ENCODE measurements at places on chromosomes 7 and 10.

DNA sequence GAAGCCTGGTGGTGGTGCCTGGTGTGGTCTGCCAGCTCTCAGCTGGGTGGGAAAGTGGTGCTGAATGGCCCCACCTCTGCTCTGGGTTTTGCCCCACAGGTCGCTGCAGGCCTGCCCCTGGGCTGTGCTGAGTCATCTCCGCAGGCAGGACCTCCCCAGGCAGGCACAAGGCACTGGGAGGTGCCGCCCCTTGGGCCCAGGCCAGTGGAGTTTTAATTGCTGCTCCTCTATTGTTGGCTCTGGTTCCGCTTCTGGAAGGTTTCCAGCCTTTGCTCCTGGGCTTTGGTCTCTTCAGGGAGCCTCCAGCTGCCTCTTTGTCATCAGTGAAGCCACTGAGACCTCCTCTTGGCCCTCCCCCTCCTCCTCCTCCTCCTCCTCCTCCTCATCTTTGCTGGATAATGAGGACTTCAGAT is 180.3 kb upstream of the GRB10 start:
- no peak for DNase-seq

DNA sequence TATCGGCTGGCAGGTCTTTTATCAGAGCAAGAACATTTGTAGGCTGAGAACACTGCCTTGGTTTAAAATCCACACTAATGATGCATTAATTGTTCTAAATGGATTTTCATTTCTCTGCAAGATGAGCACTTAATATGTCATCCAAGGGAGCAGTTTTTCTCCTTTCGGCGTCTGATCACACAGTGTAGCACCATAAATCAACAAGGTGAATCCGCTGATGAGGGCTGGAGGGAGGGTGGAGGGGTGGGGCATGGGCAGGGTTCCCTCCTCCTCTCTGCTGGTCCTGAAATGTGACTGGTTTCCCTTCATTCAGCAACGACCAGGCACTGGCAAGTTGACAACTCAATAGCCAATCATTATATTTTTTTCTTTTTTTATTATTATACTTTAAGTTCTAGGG is 45.6 kb downstream of the ADAM12 start:
- DNase-seq: no peak

DNA sequence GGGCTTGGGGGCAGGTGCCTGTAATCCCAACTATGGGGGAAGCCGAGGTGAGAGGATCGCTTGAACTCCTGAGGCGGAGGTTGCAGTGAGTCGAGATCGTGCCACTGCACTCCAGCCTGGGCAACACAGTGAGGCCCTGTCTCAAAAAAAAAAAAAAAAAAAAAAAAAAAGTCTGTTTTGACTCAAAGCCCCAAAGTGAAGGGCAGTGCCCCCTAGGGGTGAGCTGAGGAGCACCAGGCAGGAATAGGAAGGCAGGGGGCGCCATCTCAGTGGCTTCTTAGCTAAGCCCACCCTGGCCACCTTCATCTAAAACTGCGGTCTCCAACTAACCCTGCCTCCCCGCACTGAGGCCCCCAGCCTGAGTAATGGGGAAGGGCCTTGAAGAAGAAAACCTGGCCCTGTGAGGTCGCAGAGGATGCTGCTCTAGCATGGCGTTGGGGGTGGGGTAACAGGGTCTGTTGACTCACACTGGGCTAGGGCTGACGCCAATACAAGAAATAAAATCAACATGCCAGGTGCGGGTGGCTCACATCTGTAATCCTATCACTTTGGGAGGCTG is 9.8 kb downstream of the PODXL start:
- DNase-seq: no peak

DNA sequence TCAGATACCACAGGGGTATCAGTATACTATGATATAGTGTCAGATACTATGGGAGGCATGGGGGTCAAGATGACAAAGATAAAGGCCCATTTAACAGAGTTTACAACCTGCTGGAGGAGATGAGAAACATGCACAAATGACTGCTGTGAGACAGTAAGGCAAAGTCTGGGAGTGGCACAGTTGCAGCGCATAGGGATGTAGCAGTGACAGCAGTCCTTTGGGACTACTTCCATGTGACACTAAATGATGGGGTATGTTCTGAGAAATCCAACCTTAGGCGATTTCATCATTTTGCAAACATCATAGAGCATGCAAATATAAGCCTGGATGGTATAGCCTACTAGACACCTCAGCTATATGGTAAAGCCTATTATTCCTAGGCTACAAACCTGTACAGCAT is 56.8 kb downstream of the CDK1 start:
- DNase-seq: no peak

GRCh38 chr7:105157278-105157677 is 143.3 kb downstream of the KMT2E start:
- DNase-seq: no peak

GRCh38 chr10:9900751-9901150 is 1116.9 kb upstream of the CELF2 start:
- DNase-seq: no peak

GRCh38 chr10:58030208-58030607 is 237.5 kb downstream of the IPMK start:
- DNase-seq: no peak

DNA sequence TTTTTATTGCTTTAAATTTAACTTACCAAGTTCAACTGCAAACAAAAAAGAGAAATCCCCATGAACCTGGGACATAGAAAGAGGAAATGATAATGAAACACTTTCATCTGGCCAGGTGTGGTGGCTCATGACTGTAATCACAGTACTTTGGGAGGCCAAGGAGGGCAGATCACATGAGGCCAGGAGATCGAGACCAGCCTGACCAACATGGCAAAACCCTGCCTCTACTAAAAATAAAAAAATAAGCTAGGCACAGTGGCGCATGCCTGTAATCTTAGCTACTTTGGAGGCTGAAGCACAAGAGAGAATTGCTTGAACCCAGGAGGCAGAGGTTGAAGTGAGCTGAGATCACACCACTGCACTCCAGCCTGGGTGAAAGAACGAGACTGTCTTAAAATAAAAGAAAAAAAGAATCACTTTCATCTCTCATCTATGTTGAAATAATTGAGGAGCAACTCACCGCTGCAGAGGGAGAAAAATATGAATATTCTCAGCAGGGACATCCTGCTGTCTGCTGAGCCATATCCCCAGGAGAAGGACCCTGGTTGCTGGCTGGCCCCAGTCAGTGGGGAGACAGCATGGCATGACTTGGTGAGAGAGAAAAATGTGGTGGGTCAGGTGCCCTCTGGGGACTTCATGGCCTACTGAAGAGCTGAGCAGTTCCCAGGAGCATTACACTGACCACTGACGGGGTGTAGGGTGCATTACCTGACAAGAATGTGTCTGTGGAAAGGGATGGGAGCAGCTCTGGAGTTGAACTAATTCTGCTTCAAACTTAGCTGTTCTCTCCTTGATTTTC is 22.8 kb upstream of the TARP start:
- DNase-seq: no peak

DNA sequence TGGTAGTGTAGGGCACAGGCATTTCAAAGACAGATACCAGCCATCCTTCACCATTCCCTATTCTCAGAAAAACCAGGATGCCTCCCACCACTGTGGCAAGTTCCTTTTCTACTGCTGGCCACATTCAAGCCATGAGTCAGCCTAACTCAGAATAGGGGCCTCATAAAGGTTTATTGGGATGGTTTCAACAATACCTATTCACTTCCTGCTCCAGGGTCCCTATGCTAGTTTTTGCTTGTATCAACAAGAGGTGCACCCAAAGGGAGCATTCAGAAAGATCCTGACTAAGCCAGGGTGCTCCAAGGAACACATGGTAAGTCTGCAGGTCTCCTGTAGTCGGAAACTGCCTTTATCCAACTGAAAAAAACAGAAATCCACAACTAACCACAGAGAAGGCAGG is 76.9 kb upstream of the EGR2 start:
- no peak for DNase-seq

- no peak for DNase-seq
These were observed 49.8 kb downstream of the EPDR1 start for GRCh38 chr7:37970211-37970610.

- DNase-seq: no peak
These were observed 198.9 kb upstream of the AUTS2 start for GRCh38 chr7:69399401-69399800.

DNA sequence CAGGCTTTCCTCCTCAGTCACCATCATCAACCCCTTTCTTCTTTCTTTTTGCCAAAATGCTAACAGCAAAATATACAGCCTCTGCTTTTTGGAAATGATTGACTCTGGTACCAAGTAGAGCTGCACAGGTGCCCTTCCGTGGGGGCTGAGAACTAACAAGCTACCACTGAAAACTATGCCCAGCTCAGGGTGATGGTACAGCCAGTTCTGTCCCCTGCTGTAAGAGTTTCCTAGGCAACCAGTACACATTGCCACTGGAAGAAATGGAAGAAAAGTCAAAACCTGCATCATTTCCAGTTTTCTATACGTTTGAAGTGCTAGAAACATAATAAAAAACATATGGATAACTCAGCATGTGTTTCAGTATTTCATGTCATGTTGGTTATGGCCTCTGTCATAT is 297.5 kb downstream of the PRKG1 start:
- no peak for DNase-seq

DNA sequence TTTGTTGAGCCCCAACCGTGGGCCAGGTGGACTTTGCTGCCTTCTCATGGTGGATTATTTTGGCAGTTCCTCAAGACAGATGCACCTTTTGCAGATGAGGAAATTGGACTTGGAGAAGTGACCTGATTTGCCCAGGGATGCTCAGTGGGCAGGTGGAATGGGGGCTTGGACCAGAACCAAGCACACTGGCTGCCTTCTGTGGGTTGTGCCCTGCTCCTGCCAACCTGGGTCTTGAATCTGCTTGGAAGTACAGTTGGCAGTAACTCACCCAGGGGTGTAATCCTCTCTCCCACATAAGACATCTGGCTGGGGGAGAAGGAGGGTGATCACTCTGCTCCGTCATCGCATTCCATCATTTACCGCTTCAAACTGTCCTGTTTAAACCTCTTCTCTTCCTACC is 110.5 kb upstream of the GPR26 start:
- no peak for DNase-seq

GRCh38 chr7:80827239-80827633 is 91.6 kb downstream of the SEMA3C start:
- DNase-seq: no peak

DNA sequence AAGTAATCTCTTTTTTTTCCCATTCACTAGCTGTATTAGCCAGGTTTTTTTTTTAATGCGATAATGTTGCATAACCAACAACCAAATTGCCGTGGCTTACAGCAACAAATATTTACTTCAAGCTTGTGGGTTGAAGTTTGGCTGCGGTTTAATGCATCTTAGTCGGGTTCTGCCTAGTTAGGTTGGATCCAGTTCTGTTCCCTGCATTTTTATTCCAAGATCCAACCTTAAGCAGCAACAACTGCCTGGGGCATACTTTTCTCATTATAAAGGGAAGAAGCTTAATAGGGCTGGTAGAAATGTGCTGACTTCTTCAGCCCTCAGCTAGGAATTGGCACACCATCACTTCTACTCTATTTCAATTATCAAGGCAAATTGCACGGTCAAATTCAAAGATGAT is 1115.5 kb upstream of the AUTS2 start:
- DNase-seq: no peak

GRCh38 chr7:124764847-124765400 is 668 bp downstream of the GPR37 start:
- peak; percentile 30 for DNase-seq

DNA sequence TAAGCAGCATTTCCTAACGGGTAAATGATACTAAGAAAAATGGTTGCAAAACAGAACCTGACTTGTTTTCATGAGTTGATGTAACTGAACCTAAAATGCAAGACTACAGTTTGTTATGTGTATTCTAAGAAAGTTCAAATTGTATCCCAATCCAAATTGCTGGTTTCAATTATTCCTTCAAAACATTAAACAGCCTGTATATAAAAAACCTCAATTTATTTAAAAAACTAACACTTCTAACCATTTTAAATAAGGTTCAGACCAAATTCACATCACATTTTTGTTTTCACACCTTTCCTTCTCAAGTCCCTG is 80.9 kb downstream of the LRRC17 start:
- DNase-seq: no peak

- DNase-seq: no peak
These were observed 10.3 kb downstream of the PNPLA8 start for GRCh38 chr7:108515630-108516029.

- DNase-seq: no peak
These were observed 104.2 kb downstream of the KIF20B start for GRCh38 chr10:89805599-89806013.

DNA sequence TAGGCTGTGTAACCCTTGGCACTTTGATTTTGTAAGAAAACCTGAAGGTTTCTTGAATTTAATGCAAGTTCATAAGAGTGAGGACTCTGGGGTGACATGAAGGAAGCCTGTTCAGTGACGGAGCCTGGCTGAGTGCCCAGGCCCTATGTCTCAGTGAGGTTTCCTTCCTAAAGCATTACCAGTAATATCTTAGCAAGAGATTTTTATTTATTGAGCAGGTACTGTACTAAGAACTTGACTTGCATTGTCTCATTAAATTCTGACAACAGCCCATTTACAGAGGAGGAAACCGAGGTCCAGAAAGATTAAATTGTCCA is 197.2 kb downstream of the HECW1 start:
- no peak for DNase-seq

DNA sequence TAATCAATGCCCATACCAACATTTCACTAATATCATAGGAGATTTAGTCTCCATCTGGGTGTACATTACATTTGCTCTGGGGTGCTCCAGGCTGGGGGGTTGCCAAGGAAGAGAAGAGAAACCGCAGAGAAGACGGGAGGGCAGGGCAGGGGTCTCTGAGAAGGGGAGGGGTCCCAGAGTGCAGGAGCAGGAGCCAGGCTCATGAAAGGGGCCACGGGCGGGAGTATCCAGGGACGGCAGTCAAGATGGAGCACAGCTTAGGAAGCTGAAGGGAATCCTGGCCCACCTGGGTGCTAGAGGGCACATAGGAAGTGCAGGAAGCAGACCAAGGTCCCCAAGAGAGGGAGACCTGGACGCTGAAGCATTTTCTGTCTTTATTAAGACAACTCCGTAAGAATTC is 2.2 kb downstream of the LEP start:
- DNase-seq: no peak

DNA sequence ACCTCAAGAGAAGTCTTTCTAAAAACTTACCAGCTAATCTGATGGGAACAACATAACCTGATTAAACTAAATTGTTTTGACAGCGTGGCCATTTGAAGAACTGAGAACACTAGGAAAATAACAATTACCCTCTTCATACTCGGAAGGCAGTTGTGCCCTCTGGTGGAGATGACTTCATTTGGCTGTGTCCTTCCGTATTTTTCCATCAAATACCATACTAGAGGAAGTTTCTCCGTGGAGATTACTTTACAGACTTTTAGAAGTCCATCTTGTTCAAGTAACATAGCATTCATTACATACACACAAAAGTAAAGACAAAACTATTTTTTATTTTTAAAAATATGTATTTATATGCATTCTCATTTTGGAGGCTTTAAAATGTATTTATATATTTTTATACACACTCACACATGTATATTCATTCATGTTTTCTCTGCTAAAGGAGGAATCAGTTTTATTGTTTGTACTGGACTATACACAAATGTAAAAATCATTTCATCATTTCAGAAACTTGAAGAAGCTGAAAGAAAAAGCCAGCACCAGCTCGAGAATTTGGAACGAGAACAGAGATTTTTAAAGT is 25.2 kb downstream of the SMNDC1 start:
- DNase-seq: peak; percentile 43
